A549 (cell line): ENCODE measurements at places on chromosomes 2 and 18.

GRCh38 chr2:205902041-205902899 lies 183.7 kb downstream of the INO80D start:
- DNase-seq = no peak

- DNase-seq = no peak
Measured at GRCh38 chr2:152549423-152549822, 167.8 kb downstream of the PRPF40A start.

DNA sequence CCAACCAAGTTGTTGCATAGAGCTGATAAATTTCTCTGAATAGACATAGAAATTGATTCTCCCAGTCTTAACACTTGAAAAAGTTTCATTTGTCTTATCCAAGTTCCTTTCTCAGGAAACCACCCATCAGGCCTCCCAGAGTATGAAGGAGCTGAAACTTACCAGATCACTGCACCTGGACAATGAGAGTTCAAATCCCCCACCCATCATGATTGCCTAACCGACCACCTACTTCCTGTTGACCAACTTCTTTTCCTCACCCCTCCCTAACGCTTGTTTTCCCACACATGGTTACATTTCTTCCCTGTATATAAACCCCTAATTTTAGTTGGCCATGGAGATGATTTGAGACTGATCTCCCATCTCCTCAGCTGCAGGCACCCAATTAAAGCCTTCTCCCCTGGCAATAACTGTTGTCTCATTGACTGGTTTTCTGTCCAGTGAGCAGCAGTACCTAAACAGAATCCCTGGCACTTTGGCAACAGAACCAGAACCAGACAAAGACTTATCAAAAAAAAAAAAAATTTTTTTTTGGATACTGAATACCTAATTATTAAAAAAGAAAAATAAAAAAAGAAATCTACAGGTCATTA lies 103.0 kb downstream of the SPIRE1 start:
- DNase-seq = no peak

DNA sequence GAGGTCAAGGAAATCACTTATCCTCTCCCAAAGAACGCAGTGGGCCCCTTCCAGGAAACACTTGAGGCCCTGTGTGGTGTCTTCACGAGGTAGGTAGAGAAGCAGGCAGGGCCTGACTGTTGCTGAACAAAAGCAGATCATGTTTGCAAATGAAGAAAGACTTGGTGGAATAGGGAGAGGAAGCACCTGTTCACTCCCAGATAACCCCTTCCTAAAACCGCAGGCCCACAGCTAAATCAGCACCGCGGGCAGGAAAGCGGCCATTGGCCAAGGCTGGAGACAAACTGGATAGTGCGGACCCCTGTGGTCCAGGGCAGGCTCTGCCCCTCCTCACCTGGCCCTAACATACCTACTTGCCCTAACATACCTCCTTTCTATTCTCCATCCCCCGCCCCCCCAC lies 64.9 kb upstream of the KLHL29 start:
- DNase-seq = no peak

DNA sequence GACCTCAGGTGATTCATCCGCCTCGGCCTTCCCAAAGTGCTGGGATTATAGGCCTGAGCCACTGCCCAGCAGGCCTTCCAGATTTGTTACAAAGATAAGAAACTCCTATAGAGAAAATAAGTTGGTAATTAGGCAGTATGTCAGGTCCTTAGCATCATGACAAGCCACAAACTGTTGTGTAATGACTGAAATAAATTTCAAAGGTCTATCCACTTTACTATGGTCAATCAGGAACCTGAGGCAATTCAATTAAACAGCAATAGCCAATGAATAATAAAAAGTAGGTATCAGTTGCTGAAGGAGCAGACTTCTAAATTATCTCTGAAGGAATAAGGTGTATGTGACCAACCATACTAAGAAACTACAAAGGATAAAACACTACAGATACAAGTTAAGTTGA lies 62.4 kb upstream of the ATIC start:
- DNase-seq = no peak

- DNase-seq = no peak
Measured at GRCh38 chr2:239720361-239721360, 304.5 kb downstream of the NDUFA10 start.
